Activated naive CD4-positive, alpha-beta T cell treated with anti-CD3 and anti-CD28 coated beads, Interleukin-2, amount 10 ng/mL, durations not matched to agents 7 days and 5 days (primary cell): ENCODE measurements at places on chromosomes 2 and 18.

DNA sequence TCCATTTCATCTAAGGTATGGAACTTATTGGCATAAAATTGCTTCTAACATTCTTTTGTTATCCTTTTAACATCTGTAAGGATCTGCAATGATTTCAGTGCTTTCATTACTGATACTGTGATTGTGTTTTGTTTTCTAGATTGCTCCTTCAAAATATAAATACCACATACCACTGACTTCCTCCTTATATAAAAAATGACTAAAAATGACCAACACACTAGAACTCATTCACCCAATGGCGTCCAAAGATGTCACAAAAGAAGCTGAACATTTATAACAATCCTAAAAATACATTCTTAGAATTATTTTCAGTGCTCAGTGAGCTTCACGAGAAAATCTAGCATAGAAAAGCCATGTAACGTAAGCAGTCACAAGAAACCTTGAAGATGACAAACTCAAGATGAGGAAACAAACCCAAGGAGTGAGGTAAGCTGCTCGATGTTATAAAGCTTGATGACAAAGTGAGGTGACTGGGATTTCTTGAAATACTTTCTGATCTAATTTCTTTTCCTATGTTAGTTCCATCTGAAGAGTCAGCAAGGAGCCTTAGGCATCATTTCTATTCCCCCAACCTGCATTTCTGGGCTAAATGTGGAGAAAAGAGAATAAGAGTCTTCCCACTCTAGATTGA lies 42.6 kb downstream of the PNO1 start:
- peaks cover 17% of the 10 kb centered on the region for H3K36me3 ChIP-seq
- peaks cover 33% of the 10 kb centered on the region for H3K4me1 ChIP-seq
- H3K4me3 ChIP-seq, result no peak overlapping the region
- DNase-seq, result no peak
- no peak overlapping the region for H3K27ac ChIP-seq

GRCh38 chr2:83305758-83306378 lies 1153.2 kb downstream of the SUCLG1 start:
- H3K36me3 ChIP-seq, result no peaks in the 10 kb centered on the region
- no peak for DNase-seq
- H3K4me1 ChIP-seq, result no peaks in the 10 kb centered on the region
- no peak overlapping the region for H3K27ac ChIP-seq
- H3K4me3 ChIP-seq, result no peak overlapping the region

GRCh38 chr2:143230506-143231253 lies 101.5 kb downstream of the ARHGAP15 start:
- peaks cover 28% of the 10 kb centered on the region for H3K4me1 ChIP-seq
- H3K27me3 ChIP-seq, result no peaks in the 10 kb centered on the region
- H3K27ac ChIP-seq, result no peak overlapping the region

DNA sequence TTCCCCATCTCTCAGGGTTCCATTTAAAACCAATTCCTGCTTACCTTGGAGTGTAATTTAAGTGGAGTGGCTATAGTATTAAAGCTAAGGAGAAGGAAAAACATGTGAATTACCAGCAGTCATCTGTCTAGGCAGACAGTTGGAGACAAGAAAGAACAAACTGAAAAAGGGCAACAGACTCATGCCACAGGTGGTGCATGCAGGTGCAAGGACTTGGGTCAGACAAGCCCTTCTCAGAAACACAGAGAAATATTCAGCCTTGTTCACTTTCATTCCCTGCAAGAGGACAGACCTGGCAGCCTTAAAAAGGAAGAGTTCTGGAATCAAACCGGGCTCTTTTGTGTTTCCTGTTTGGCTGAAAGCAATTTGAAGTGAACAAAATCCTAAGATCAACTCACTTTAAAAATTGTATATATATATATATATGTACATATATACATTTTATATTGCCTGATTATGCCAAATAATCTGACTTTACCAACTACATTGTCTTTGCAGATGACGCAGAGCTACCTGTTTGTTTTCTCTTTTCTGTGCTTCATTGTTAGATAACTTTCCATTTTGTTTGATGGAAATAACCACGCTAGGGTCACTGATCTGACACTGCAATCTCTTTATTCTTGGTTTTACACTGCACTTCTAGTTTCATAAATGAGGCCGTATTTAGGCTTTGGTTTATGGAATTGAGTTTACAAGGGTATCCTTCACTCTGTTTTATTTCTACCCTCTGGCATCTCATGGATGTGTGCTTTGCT lies 35.1 kb upstream of the VPS54 start:
- no peak for DNase-seq
- H3K4me1 ChIP-seq, result peaks cover 43% of the 10 kb centered on the region
- no peak overlapping the region for H3K4me3 ChIP-seq
- H3K27me3 ChIP-seq, result no peaks in the 10 kb centered on the region
- H3K36me3 ChIP-seq, result no peaks in the 10 kb centered on the region

DNA sequence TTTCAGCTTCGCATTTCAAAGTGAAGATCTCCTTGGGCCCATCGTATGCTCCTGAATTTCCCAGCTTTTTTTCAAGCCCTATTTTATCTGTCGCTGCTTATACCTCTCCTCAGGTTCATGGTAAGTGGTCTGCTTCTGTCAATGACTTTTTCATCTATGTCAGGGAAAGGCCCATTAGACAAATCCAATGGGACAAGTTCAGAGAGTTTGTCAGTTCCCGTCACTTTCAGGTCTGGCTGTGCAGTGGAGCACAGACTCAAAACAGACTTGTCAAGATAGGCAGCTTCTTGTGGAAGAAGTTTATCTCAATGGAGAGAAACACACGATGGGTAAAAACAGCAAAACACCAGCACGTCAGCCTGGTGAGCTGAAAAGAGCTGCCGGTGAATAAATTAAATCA lies 100.9 kb upstream of the KLF7 start:
- no peak overlapping the region for H3K27ac ChIP-seq
- no peak for DNase-seq
- H3K36me3 ChIP-seq, result no peaks in the 10 kb centered on the region
- H3K27me3 ChIP-seq, result peaks cover 4% of the 10 kb centered on the region
- peaks cover 4% of the 10 kb centered on the region for H3K4me1 ChIP-seq

GRCh38 chr2:133821107-133821760 lies 253.0 kb upstream of the NCKAP5 start:
- no peaks in the 10 kb centered on the region for H3K36me3 ChIP-seq
- no peaks in the 10 kb centered on the region for H3K4me1 ChIP-seq
- no peak overlapping the region for H3K4me3 ChIP-seq
- no peak overlapping the region for H3K27ac ChIP-seq
- no peaks in the 10 kb centered on the region for H3K27me3 ChIP-seq
